ENCODE measurements at places on chromosomes 7 and 10.

DNA sequence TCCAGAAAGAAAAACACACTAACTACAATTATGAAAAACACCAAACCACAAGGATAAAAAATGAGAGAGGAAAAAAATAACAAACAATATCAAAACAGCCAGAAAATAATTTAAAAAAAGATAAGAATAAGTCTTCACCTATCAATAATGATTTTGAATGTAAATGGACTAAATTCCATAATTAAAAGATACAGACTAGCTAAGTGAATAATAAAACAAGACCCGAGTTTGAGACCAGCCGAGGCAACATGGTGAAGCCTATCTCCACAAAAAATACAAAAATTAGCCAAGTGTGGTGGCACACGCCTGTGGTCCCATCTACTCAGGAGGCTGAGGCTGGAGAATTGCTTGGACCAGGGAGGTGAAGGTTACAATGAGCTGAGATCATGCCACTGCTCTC is 131.1 kb downstream of the MTERF1 start:
- DNase-seq, result no peak

DNA sequence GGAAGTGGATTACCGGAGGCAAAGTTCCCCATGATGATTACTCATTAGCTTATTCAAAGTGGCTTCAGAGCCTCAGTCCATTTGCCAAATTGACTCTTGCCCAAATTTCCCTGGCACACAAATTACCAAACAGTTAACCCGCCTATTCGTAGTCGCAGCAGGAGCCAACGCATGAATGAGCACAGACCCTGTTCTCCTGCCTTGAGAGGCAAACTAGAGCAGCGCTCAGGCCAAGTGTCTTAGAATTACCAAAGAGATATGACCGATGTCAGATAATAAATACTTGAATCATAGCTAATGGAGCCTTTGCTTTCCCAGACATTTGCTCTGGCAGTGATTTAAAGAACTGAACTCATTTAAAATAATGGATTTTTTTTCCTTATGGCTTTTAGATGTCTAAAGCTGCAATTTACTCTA is 64.9 kb downstream of the CTTNBP2 start:
- DNase-seq, result no peak

GRCh38 chr7:12765431-12766100 is 78.1 kb downstream of the ARL4A start:
- DNase-seq, result no peak

- DNase-seq, result no peak
These were observed 207.1 kb upstream of the ADCY1 start for GRCh38 chr7:45367026-45367425.

- DNase-seq, result no peak
These were observed 90.0 kb upstream of the PLXNA4 start for GRCh38 chr7:132666071-132666773.
